Glutamatergic neuron (in vitro differentiated cells): ENCODE measurements at places on chromosomes 7 and 10.
A peak's percentile ranks its signal among the peaks of the same experiment; 100 is the strongest.

DNA sequence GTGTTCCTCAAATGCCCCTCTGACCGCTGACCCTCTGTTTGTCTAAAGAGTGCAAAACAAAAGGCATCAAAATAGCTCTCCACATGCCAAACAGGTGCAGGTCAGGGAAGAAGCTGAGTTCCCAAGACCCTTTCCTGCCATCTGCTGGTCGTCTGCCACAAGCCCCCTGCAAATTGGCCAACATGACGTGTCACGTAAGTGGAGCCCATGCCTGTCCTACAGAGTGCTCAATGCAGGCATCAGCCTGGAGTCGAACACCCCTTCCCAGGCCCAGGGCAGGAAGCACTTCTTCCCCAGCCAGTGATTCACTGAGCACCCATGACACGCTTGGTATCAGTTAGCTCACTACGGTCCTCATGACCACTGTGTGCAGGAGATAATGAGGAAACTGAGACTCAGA, 14.1 kb downstream of the TMEM72 start:
- peak; percentile 77 for DNase-seq

DNA sequence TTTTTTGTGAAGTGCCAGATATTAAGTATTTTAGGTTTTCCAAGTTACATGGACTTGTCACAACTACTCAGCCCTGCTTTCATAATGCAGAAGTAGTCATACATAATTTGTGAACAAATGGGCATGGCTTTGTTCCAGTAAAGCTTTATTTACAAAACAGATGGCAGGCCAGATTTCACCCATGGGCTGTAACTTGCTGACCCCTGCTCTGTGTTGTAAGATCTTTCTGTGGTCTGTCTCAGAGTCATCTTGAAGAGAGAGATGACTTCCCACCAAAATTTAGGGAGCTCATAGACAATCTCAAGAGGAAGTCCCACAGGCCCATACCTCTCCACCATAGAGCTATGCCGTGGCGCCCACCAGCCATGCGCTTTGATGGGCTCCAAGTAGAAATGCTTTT, 616.1 kb downstream of the LRMDA start:
- DNase-seq = no peak

GRCh38 chr7:106978425-106979420, 65.8 kb upstream of the PRKAR2B start:
- no peak for DNase-seq

- no peak for DNase-seq
These were observed 3.7 kb downstream of the NPC1L1 start for GRCh38 chr7:44537442-44537841.

GRCh38 chr10:124570646-124571045, 109.0 kb downstream of the LHPP start:
- DNase-seq = no peak
